Stimulated activated CD8-positive, alpha-beta memory T cell treated with anti-CD3 and anti-CD28 coated beads, Interleukin-7, amount 100 ng/mL, for 1 hour (primary cell): ENCODE measurements at places on chromosomes 5 and 9.

DNA sequence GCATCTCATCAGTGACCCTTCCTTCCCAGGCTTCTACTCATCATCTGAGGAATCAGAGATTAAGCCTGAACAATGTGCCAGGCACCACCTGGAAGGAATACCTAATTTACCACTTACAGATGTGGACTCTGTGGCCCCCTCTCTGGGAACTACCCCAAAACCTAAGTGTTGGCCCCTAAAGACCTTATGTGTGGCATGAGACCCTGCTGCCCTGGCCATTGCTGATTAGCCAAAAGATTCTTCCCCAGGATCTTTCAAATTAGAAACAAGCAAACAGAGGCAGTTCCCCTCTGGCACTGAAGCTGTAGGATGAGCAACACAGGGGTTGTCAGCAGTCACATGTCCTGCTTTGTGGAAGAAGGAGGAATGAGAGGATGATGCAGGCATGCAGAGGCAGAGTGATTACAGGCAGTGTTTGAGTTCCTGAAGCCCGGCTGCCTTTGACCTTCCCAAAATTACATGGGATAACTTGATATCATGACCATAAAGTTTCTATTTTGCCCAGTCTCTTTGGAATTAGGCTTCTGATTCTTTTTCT is 10.6 kb downstream of the SPINK4 start:
- DNase-seq: no peak

DNA sequence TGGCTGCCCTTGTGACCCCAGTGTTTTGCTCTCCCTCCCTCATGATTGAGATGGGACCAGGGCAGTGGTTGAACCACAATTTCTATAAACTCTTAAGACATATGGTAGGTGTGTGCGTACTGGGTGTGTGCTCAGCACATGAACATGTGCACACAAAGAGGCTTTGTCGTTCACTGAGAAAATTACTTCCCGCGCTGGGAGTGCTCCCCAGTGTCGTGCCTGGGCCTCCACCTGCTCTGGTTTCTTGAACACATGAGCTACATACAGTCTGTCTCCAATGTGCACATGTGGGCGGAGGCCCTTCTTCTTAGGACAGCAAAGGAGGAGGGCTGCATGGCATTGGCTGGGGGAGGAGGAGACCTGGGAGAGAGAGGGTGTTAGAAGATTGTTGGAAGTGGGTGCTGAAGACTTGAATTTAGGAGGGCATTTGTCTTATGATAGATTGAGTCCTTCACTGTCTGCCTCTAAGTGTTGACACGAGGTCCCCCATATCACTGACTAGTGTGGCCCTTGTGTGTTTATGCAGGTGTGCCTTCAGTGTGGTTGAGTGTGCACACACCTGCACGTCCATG is 170.0 kb downstream of the CACNA1B start:
- no peak for DNase-seq

DNA sequence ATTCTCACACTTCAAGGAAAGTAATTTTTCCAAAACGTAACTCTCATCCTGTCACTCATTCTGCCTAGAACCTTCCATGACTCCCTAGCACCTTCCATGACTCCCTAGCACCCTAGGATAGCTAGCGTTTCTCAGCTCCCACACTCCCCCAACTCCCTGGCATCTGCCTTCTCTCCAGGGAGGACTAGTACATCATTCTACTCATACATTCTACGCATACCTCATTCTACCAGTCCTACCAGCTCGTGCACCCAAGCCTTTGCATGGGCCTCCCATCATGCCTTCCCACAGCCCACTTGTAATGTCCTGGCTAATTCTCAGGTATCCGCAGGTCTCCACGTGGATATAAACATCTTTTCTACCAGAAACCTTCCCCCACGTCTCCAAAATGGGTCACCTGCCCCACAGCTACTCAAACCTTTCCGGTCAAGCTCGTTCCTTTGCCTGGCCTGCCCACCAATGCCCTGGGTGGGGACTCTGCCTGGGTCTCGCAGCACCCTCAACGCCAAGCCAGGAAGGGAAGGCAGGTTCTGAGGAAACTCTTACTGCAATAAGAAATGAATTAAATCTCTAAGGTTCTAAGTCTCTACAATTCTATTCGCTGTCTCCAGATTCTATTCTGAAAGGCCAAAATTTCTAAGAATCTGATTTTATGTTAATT is 930 bp downstream of the ANKS6 start:
- no peak for DNase-seq

- DNase-seq: no peak
These were observed 69.8 kb upstream of the SLC1A3 start for GRCh38 chr5:36536616-36537005.

GRCh38 chr5:11012295-11012694 is 251.3 kb upstream of the DAP start:
- no peak for DNase-seq

DNA sequence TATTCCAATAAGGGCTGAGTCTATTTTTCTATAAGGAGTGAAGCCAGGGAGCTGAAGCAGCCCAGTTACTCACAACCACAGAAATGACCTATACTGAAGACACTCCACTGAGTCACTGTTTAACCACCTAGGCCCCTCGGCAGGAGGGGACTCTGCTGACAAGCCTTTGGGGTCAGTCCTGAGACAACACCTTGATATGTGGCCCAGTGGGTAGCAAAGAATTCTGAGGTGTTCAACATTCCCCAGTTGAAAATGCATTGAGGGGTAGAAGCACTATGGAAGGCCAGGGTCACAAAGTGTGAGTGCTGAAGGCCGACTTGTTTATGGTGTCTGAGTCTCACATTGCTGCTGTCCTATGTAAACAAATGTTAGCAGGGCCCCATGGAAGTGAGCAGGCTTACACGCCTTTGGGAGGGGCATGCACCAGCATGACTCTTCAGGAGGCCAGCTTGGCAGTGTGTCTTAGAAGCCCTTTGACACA is 112.6 kb upstream of the NFIL3 start:
- no peak for DNase-seq

DNA sequence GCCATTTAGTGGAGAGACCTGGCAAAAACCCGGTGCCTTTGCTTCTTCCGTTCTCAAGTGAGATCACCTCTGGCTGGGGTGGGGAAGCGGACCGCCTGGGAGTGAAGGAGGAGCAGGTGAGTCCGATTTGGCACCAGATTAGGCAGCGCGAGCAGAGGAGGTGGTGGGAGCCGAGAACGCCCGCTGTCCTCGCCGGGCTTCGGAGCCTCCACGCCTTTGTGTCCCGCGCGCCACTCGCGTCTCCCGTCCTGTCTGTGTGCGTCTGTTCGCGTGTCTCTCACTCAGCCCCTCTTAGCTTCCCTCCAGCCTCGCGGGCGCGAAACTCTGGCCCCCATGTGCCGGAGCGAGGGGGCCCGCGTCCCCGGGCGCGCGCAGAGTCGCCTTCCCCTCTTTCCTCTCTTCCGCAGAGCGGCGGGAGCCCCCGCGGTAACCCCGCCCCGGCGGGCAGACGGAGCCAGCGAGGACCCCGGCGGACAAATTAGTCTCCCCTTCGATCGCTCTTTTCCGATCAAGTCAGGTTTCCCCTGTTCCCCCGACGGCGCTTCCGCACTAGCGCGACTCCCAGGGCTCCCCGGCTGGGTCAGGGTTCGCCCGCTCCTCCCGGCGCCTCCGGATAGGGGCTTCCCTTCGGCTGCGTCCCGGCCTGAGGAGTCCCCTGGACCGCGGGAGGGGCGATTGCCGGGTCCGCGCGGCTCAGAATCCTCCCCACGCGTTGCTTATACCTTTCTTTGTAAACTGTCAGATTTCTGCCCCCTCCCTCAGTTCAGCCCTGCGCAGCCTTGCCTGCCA is 7.1 kb downstream of the POU4F3 start:
- DNase-seq: no peak

GRCh38 chr9:97601228-97601898 is 31.8 kb downstream of the TSTD2 start:
- DNase-seq: no peak

DNA sequence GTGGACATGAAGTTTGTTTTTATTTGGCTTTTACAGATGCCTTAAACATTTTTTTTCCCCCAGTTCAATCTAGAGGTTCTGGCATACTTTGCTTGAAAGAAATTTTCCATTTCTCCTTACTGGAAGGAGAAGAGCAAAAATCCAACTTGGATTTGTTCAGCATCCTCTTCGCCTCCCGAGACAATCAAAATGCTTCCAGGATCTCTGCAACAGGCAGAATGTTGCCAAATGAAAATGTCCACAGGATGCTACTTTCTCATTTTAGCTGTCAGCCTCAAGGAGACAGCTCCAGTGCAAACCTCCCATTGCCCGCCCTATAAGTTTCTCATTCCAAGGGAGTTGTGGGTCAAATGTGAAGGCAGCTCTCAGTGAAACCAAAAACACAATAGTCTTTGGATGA is 1972.1 kb downstream of the MAT2B start:
- DNase-seq: no peak

DNA sequence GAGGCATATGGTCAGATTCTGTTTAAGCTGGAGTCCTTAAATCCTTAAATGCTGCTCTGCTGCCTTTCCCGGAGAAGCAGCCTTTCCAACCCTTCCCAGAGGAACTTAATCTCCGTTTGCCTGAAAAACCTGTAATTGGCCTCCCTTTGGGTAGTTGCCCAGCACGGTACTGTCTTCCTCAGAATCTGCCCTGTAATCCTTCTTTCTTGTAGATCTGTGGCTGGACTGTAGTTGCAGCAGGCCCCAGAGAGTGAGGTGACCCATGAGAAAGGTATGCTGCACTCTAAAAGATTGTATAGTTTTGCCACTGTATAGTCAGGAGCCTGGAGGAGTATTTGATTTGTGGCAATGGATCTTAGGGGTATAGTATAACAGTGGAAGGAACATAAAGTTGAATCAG is 11.7 kb downstream of the SPIN1 start:
- no peak for DNase-seq

- no peak for DNase-seq
These were observed 31.5 kb downstream of the DDX31 start for GRCh38 chr9:132638240-132638639.

DNA sequence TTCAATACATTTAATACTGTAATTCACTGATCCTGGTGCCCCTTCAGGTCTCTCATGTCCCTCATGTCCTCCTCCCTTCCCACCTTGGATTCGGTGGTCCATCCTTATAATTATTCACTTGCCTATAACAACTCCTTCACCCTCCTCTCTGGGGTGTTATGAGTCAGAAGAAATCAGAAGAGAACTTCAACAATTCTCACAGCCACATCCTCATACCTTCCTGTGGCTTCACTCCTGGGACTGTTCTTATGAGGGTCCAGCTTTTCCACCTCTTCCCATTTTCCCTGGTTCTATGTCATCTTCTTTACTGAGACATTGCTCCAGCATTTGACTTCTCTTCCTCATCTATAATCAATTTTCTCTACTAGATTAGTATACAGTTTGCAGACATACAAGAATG is 406.1 kb downstream of the NR2F1-AS1 start:
- no peak for DNase-seq

GRCh38 chr9:113480612-113481011 is 17.1 kb downstream of the RGS3 start:
- DNase-seq: no peak

DNA sequence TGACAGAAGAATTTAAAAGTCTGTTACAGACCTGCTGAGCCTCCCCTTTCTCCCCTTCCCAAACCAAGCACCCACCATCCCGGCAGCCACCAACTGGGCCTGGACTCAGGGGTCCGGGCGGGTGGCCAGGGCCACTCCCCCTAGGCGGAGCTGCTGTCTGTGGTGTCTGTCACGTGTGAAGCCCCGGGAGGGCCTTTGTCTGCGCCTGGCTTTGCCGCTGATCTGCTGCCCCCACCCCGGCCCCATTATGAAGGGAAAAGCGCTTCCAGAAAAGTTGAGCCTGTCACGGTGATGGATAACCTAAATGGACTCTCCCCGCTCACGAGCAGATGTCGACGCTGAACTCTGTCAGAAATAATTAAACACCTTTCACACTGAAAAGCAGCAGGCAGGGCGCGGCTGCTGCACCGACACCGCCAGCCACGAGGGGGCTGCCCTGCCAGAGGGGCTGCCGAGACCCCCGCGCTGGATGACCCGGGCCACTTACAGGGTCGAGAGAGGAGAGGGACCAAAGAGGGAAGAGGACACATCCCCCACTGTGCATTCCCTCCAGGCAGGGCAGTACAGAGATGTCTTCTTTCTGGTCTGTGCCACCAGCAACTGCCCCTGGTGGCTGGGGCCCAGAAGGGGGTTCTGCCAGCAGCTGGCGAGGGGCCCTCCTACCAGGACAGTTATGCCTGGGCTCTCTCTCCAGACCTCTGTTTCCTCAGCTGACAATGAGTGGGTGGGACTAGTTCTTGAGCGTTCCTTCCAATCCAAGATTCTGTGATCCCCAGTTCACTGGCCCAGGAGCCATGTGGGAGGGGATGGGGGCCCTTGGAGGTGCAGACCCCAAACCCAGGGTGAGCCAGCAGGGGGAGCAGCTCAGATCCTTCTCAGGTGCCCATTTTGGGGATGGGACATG is 36.0 kb upstream of the BARHL1 start:
- no peak for DNase-seq

DNA sequence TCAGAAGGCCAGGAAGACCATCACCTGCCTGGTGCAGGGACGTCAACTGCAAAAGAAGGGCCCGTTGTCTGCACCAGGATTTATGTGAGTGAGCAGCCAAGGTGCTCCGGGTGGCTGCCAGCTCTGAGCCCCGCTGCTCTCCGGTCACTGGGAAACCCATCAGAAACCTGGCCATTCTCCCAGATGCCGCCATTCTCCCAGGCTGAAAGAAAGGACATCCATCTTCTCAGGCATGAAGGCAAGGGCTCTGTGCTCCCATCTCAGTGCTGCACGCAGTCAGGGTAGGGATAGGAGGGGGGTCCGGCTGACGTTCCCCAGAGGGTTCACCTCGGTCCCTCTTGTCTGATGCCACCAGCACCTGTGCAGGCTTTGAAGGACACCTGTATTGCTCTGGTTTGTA is 158.4 kb downstream of the ERCC6L2 start:
- no peak for DNase-seq

- DNase-seq: no peak
These were observed 13.7 kb upstream of the CERCAM start for GRCh38 chr9:128406848-128407391.

GRCh38 chr5:173001229-173001841 is 17.8 kb downstream of the ATP6V0E1 start:
- no peak for DNase-seq

GRCh38 chr5:30195036-30195435 is 998.5 kb upstream of the CDH6 start:
- no peak for DNase-seq

- no peak for DNase-seq
These were observed 112.4 kb upstream of the IRX2 start for GRCh38 chr5:2863675-2864433.

DNA sequence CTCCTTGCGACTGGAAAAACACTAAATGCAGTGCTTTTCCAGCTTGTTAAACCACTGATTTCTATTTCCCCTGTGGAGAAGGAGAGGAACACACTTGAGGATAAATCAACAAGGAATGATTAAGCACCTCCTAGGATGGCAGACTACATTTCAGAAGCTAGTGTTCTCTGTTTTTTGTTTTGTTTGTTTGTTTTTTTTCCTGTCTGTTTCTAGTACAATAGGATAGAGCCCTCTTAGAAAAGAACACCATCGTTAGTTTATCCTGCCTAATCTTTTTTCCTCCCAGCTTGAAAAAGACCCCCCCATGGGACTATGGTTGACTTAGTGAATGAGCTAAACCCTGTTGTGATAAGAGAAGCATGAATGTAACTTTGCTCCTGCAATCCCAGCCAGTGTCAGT is 3.9 kb upstream of the TAL2 start:
- no peak for DNase-seq
